NCI-H2029 treated with DMSO at 0.1 percent for 48 hours (cell line): ENCODE measurements at places on chromosomes 13 and 19.

GRCh38 chr13:52945348-52945747 is 83.3 kb upstream of the OLFM4 start:
- DNase-seq, result no peak

- no peak for DNase-seq
These were observed 41.0 kb downstream of the HS6ST3 start for GRCh38 chr13:96130818-96131340.

GRCh38 chr13:102002287-102002686 is 399.6 kb downstream of the FGF14 start:
- DNase-seq, result no peak

GRCh38 chr13:41589434-41589833 is 132.1 kb downstream of the RGCC start:
- DNase-seq, result no peak

DNA sequence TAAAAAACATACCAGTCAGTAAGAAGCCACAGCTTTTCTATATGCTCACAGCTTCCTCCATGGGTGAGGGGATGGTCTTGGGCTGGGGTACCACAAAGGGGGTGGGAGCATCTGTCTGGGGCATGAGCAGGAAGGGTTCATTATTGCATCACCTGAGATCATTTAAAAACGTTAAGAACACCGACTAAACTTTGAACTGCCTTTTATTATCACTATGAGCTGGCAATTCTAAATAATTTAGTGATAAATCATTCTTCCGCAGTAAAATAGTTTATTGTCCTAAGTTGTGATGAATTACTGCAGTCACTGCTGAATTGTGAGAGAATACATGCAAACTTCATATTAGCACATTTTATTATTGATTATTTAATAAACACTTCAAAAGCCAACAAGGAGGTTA is 71.6 kb downstream of the KL start:
- no peak for DNase-seq

- peak; percentile 43 for DNase-seq
These were observed at the start of gene MBNL2 for GRCh38 chr13:97221989-97222700. MBNL2 (plus strand) TSS chr13:97222333; CDS start chr13:97276236, 53,903 bp downstream.

DNA sequence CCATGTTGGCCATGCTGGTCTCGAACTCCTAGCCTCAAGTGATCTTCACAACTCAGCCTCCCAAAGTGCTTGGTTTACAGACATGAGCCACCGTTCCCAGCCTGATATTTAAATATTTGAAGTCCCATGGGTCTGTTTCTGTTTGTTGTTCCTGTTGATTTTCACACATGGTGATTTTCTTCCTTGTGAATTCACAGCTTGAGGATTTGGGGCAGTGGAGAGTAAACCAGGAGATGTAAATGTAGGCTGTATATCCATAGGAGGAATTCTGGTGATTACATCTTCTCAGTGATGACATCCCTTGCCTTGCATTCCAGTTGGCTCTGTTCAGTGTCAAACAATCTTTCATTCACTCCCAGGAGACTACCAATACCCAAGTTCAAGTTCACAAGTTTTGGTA is 471.9 kb downstream of the KCTD12 start:
- DNase-seq, result no peak

GRCh38 chr19:54795758-54796157 is 7.7 kb upstream of the KIR2DL4 start:
- no peak for DNase-seq

DNA sequence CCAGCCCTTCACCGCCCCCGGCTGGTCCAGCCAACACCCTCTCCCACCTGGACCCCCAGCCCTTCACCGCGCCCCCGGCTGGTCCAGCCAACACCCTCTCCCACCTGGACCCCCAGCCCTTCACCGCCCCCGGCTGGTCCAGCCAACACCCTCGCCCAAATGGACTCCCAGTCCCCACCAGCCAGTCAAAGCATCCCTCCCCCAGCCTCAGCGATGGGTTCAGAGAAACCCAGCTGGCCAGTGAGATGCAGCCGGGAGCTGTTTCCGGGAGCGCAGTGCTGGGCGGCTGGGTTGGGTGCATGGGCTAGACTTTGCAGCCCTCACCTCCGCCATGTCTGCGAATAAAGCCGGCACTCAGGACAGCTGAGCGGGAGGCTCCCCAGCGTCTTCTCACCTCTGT is 6.5 kb upstream of the CDC34 start:
- no peak for DNase-seq

DNA sequence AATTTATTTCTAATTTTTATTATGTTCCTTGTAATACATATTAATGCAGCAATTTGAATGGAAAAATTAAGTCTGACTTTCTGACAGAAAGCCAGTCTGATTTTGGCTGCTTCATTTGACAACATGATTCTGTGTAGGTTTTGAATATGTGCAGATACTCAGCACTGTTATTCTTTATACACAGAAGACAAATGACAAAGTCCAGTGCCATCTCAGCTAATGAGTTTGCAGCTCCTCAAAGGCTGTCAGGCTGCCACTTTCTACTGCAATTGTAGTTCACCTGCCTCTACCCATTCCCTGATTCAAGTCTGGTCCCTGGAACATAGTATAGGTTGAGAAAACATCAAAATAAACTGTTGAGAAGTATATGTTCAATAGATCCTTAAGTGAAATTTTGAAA is 2.9 kb upstream of the CHAMP1 start:
- no peak for DNase-seq

GRCh38 chr13:31209841-31210210 is 10.1 kb downstream of the B3GLCT start:
- no peak for DNase-seq

DNA sequence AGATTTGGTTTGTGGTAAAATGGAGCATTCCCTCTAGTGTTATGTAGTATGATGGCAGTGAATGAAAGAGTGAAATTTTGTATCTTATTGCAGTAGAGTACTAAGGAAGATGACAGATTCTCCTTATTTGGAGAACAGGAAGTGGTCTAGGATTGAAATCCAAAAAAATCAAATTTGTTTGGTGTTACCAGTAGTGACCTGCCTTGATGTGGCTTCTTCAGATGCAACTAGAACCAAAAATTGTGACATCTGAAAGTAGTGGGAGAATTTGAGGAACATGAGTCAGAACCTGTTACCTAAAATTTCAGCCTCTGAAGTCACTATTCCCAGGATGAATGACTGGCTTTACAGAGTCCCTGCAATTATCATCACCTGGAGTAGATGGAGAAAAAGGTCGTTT is 165.9 kb downstream of the KLF5 start:
- no peak for DNase-seq

DNA sequence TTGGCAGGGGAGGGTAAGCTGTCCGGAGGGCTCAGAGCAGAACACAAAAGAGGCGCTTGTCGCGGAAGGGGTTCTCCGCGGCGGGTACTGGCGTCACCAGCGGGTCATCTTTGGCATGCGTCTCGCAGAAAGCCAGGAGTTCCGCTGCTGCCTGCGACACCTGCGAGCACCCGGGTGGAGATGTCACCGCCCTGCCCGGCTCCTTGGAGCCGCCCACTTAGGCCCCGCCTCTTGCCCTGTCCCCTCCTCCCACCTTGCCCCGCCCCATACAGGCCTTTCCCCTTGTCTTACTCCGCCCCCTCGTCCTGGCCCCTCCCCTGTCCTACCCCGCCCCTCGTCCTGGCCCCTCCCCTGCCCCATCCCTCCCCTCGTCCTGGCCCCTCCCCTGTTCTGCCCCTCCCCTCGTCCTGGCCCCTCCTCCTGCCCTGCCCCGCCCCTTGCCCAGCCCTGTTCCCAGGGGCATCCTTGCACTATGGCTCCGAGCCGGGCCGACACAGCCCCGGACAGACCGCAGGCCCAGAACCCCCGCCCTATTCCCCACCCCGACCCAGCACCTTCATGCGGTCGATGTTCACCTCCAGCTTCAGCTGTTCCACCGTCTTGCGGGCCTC is 1.9 kb downstream of the GNG8 start:
- peak; percentile 70 for DNase-seq

- no peak for DNase-seq
These were observed 717.9 kb downstream of the UQCRFS1 start for GRCh38 chr19:28495046-28495445.

DNA sequence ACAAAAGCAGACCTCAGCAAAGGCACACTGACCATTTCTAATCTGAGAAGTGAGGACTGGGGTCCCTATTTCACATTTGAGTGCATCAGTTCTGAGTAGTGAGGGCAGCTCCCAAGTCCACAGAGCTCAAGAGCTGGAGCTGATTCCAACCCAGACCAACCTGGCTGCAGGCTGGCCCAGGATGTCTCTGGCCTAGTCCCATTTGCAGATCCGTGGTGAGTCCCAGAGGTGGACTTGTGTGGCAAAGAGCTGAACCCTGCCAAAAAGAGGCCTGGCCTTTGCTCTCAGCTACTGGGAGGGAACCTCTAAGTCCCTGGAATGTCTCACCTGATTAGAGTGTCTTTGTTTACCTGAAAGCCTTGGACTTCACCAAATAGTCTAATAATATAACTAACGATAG is 14.6 kb downstream of the SIGLEC7 start:
- DNase-seq, result no peak

- DNase-seq, result no peak
These were observed at the start of gene RYR1 for GRCh38 chr19:38433268-38433733. RYR1 (plus strand) TSS chr19:38433691; CDS start chr19:38433830, 139 bp downstream.

DNA sequence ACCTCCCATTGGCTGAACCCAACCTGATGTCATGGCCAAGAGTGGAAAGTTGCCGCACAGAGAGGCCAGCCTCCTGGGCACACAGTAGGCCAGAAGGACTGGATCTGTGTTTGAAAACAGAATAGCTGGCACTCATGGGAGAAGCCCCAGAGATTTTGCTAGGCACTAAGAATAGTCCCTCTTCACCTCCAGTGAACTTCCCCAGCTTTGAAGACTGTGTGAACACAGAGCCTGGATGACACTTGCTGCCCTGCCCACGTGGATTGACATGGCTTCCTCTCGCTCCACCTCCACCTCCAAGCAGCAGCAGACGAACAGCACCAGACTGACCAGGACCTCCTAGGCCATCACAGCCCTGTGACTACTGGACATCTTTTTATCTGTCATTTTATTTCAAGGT is 37.9 kb upstream of the KL start:
- DNase-seq, result no peak

DNA sequence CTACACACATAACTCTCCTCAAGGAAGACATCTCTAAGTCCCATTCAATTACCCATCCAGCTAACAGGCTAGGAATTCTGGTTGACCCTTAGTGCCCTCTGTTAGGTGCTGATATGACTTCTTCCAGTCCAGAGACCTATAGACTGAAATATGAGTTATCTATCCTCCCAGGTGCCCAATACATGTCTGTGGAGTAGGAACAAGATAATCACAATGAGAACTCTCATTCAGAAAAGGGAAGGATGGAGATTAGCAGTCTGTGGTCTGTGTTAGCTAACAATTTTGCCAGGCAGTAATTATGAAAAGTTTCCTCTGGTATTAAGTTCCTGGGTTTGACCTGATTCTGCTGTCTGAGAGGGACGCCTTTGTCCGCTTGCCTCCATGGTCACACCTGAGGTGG is 44.2 kb upstream of the SLAIN1 start:
- no peak for DNase-seq

GRCh38 chr13:71870100-71870499 is 3.1 kb upstream of the DACH1 start:
- DNase-seq, result no peak

DNA sequence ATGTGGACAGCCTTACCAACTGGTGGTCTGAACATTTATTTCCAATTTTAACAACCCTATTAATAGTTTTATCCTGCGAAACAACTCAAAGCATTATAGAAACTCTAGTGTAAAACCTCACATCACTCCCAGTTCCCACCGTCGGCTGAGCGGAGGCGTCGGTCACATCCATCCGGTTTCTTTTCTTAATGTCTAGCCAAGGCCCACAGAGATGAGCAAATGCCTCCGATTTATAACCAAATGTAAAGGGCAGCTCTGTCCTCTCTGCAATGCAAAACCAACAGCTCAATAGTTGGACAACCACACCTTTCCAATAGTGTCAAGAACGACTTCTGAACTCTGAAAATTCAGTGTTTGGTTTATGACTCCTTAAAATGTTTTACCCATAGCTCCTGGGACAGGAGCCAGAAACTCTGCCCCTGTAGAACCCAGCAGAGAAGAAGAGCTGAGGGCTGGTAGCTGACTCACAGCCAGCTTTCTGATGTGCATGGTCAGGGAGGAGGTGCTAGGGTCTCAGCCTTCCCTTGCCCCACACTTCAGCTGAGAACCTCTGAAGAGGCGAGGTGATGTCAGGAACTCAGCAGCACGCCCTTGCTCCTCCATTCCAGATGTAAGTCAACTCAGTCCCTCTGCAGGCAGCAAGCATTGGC is 90.2 kb upstream of the UQCRFS1 start:
- DNase-seq, result no peak

- DNase-seq, result no peak
These were observed 236.1 kb downstream of the TEX29 start for GRCh38 chr13:111556496-111556895.

GRCh38 chr13:102962430-102962829 is 103.8 kb downstream of the SLC10A2 start:
- no peak for DNase-seq

DNA sequence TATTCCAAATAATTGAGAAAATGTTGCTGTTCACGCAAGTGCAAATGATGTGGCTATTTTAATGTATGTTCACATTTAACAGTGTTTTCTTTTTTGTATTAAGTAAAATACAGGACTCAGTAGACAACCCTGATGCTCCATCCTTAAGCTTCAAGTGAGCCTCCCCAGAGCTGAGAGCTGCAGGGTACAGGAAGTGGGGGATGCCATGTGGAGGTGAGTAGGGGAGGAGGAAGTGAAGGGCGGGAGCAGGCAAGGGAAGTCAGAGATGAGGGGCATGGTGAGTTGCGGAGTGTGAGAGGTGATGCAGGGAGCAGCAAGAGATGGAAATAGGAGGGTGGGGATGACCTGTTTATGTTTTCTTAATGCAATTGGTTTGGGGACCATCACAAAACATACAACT is 711.0 kb downstream of the UQCRFS1 start:
- no peak for DNase-seq

GRCh38 chr19:29216021-29216420 is 3.1 kb upstream of the UQCRFS1 start:
- no peak for DNase-seq

- no peak for DNase-seq
These were observed 1151.0 kb downstream of the DIAPH3 start for GRCh38 chr13:59012731-59013130.

GRCh38 chr19:19256072-19256969 is 16.8 kb downstream of the TM6SF2 start:
- DNase-seq, result no peak

DNA sequence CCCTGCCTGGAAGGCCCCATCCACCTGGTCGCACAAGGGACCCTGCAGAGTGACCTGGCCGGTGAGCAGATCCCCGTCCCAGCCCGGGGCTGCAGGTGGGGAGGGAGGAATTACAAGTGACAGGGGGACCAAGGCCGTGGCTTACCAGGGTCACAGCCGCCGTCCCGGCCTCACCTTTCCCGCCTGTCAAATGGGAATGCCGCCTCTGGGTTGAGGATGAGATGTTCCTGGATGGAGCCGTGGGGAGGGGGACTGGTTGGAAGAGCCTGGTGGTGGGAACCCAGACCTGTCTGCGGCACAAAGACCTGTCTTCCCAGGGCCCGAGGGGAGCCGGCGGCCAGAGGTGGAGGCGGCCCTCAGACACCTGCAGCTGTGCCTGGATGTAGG is 5.5 kb downstream of the PLK5 start:
- DNase-seq, result no peak

GRCh38 chr19:45515081-45515624 is 7.9 kb downstream of the VASP start:
- DNase-seq, result no peak

GRCh38 chr13:101025925-101026324 is 351.3 kb upstream of the TMTC4 start:
- no peak for DNase-seq
